Esophagus squamous epithelium (tissue), 5 donors: ENCODE measurements at places on chromosomes 7 and 10.

DNA sequence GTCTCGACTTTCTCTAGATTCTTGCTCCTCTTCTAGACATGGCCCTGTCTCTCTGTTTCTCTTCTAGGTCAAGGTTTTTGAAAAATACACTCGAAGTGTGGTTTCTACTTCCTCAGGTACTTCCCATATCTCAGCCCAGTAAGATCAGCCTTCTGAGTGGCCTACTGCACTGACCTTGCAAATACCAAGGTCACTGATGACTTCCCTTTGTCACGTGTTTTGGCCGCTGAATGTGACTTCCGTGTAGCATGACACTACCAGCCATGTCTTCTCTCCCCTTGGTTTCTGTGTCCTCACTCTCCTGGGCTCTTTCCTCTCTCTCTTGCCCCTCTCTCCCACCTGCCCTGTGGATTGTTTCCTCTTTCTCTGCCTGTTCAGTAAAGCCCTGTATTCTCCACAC is 7.9 kb upstream of the WIPF3 start:
- no peak for DNase-seq

DNA sequence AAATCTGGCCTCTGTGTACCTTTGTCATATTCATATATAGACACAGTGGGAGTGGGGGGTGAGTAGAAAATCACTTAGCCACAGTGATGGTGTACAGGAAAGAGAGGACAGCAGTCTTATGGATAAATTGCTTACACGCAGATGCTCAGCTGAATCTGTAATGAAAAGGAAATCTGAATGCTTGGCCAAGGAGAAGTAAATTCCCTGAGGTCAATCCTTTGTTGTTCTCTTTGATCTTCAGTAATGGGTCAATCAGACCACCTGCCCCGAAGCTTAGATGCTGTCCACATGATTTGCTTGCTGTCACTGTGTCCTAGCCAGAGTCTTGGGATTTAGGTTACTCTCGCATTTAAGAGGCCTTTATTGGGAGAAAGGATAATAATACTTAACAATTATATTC is 18.4 kb upstream of the EPHB6 start:
- DNase-seq = no peak

DNA sequence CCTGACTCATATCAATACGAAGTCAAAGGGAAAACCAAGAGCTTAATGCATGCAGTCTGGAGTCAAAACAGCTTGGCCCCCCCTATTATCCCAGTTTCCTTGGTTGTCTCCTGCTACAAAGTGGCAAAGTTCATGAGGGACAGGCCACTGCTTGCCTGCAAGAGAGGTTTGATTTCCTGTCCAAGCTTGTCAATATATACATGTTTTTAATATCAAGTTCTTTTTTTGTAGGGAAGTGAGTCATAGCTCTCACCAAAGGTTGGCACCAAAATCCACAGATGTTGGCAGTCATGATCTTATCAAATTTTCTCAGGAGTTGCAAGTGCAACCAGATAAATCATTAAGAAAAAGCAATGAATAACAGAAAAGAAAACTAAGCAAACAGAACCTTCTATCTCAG is 176.8 kb downstream of the COBL start:
- no peak for DNase-seq

DNA sequence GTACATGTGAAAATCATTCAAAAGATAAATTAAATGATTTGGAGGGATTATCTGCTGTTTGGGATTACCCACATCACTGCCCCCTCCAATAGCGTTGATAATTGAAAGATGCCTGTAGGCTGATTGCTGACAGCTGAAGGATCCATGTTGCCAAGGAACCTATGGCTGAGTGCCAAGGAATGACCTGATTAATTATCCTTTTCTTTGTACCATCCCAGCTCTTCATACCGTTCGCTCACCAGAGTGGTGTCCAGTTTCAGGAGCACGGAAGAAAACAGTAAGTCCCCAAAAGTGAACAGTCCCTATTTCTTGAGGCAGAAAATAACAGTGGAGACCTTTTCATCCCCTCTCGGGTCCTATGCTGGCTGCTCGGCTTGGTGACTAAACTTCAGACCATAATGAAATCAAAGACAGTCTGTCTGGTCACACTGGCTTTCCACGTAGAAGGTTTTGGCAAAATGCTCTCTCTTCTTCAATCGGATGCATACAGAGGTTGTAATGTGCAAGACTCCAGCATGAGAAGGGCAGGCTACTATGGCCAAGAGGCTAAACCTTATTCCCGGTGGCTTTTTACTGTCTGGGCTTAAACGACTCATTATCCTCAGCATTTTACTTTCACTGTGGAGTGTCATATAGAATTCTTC is 108.8 kb downstream of the SPAG6 start:
- DNase-seq = no peak

GRCh38 chr10:94571081-94571480 is 25.5 kb downstream of the HELLS start:
- no peak for DNase-seq

GRCh38 chr7:130689683-130690082 is 3.3 kb upstream of the TSGA13 start:
- DNase-seq = no peak

GRCh38 chr7:13279854-13280435 is 592.5 kb downstream of the ARL4A start:
- no peak for DNase-seq
